A549 (cell line): ENCODE measurements at places on chromosomes 1 and 21. TPM values are rescaled to one million over a fixed set of nuclear protein-coding genes. Genes with fewer than 3 reads are reported as not detected.

DNA sequence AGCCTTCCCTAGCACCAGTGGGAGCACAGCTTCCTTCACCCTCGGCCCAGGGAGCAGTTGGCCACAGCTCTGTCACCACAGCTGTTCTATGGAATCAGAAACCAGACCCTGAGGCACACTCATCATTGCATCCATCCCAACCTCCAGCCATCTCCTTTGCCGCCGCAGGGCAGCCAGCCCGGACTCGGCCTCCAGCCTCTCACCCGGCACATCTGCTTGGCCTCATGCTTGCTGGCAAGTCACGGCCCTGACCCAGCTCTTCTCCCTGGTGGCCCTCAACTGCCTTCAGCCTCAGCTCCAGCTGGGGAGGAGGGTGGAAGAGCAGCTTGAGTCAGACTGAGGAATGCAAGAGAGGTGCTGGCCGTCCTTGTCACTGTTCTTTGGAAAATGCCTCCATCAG is 59.8 kb downstream of the TOR1AIP2 start:
- DNase-seq = no peak

DNA sequence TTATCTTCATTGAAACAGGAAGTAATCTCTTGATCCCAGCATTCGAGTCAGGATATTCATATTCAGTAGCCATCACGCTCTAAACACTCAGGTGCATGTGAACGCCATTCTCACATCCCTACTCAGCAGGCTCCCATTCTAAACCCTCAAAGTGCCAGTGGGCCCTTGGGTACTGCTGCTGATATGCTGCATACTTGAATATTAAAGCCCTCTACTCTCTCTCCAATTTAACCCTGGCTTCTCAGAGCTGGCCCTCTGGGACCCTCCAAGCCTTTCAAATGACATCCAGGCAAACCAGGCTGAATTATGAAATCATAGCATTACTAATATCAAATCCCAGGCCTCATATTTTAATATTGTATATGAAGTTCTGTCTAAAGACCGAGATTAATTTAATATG is 468.2 kb downstream of the NUF2 start:
- DNase-seq = no peak

- no peak for DNase-seq
Measured at GRCh38 chr1:204651843-204652421, 33.6 kb downstream of the LRRN2 start.

- no peak for DNase-seq
Measured at GRCh38 chr1:58874757-58875755, 91.2 kb upstream of the JUN start.

GRCh38 chr1:185355947-185356346 is 38.9 kb upstream of the IVNS1ABP start:
- DNase-seq = no peak

DNA sequence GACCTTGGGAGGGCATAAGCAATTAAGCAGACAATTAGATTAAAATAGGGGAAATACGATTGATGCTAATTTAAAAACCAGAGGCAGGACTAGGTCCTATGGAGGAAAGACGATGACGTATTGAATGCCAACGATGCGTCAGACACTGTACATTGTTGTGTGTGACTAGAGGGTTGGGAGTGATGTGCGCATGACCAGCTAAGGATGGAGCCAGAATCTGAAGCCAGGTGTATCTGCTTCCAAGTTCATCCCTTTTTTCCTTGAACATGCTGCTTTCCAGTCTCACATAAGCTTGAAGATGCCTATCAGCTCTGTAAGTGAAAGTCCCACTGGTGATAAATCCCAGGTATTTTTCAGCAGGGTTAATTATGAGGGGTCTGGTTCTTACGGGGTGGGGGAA is 576.2 kb downstream of the MATN1 start:
- no peak for DNase-seq

- DNase-seq = no peak
Measured at GRCh38 chr1:87867626-87868025, 538.9 kb downstream of the LMO4 start.

GRCh38 chr1:198498881-198499280 is 41.6 kb downstream of the ATP6V1G3 start:
- no peak for DNase-seq

DNA sequence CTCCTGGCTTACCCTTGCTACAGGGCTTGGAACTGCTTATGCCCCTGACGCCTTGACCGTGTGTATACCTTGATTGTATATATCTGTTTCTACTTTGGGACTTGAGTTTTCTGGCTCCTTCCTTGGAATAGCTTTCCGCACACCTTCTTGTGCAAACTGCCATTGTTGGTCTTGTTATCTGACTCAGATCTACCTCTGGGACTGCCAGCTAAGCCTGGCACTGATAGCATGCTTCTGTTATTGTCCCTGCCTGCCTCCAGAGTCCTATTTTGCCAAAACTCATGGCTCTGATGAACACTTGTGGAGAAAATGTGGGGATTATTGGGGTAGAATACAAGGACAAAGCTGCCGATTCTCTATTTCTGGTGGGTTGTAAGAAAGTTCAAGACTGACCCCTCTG is 15.4 kb downstream of the FMOD start:
- DNase-seq = no peak

GRCh38 chr1:160924791-160925651 is 29.6 kb downstream of the ITLN2 start:
- DNase-seq = no peak

- no peak for DNase-seq
Measured at GRCh38 chr1:247456914-247457639, 827 bp downstream of the OR2B11 start.

LCE1F gene
- polyA plus RNA-seq = not detected in 3 replicates

UBIAD1 gene
- 9.9 to 11.4 TPM (median 10.8 TPM) in 3 replicates for polyA plus RNA-seq

CHI3L1 gene
- 0.04 TPM in 1 of 3 replicates, not detected in the others for polyA plus RNA-seq

DDAH1 gene
- 5.7 to 6.6 TPM (median 6.1 TPM) in 3 replicates for polyA plus RNA-seq

ERICH3 gene
- not detected in 3 replicates for polyA plus RNA-seq
